ENCODE measurements at places on chromosomes 2 and 18.

DNA sequence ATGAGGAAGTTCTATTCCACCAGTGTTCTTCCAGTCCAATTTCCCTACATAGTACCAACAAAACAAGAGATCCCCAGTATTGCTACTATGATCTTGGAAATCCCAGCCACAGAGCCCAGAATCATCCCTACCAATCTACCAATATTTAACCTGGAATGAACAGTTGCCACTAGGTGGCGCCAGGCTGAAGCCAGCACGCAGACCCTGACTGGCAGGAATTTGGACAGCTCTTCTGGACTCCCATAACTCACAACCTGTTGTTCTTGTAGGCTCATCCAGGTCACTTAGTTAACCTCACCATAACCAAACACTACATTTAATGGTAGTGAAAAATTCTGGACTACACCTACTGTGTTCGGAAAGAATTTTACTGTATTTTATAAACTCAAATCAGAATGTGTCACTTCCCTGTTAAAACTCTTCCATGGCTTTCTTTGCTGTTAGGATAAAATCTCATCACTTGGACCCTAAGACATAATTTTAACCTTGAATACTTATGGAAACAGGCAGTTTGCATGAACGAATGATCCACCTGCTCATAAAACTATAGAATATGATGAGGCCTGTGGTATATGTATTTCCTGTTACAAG is 59.8 kb upstream of the SLC38A11 start:
- peak; percentile 66 for DNase-seq
- no peak overlapping the region for H3K27ac ChIP-seq
- no peaks in the 10 kb centered on the region for H3K4me1 ChIP-seq
- H3K27me3 ChIP-seq = no peaks in the 10 kb centered on the region

DNA sequence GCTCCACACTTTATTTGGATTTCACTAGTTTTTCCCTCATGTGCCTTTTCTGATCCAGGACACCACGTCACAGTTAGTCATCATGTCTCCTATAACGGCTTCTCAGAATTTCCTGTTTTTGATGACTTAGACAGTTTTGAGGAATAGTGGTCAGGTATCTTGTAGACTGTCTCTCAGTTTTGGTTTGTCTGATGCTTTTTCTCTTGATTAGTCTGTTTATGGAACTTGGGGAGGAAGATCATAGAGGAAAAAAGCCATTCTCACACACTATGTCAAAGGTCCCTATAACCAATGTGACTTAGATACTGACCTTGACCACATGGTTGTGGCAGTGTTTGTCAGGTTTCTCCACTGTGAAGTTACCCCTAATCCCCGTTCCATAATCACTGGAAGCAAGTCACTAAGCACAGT is 89.0 kb downstream of the RAPH1 start:
- H3K27ac ChIP-seq = no peak overlapping the region
- no peaks in the 10 kb centered on the region for H3K36me3 ChIP-seq
- H3K27me3 ChIP-seq = no peaks in the 10 kb centered on the region
- DNase-seq = no peak
- H3K4me1 ChIP-seq = no peaks in the 10 kb centered on the region

DNA sequence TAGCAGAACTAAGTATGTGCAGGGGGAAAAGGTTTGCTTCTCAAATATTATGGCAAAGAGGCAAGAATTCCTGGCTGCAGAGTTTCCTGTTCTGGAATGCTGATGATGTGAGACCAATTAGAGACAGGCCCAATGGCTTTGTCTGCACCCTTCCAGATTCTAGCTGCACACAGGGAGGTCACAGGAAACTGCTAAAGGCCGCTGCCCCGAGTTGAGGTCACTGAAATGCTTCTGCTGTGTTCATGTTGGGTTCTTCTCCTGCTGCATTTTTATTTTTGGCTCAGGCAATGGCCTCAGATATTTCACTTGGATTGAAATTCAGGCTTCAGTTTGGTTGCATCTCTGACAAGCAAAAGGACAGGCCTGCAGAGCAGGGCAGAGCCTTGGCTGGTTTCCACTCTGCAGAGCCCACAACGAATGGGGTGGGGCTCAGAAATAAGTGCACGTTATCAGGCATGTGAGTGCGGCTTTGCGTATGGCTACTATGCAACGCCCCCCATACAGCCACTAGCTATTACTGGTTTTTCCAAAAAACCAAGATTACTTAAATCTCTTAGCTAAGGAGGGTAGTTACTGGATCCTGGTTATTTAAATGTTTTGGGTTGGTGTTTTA is 66.9 kb upstream of the FZD5 start:
- H3K36me3 ChIP-seq = no peaks in the 10 kb centered on the region
- H3K27ac ChIP-seq = no peak overlapping the region
- peak; percentile 50 for DNase-seq
- no peaks in the 10 kb centered on the region for H3K27me3 ChIP-seq
- H3K4me3 ChIP-seq = no peak overlapping the region
- H3K4me1 ChIP-seq = peaks cover 3% of the 10 kb centered on the region

GRCh38 chr2:227398684-227399670 is 11.2 kb upstream of the SCYGR1 start:
- no peak for DNase-seq
- no peaks in the 10 kb centered on the region for H3K36me3 ChIP-seq
- H3K27me3 ChIP-seq = no peaks in the 10 kb centered on the region
- H3K4me1 ChIP-seq = no peaks in the 10 kb centered on the region

GRCh38 chr2:185433824-185434223 is 304.8 kb upstream of the FSIP2 start:
- no peaks in the 10 kb centered on the region for H3K36me3 ChIP-seq
- no peak for DNase-seq
- no peak overlapping the region for H3K27ac ChIP-seq
- no peak overlapping the region for H3K4me3 ChIP-seq
- no peaks in the 10 kb centered on the region for H3K27me3 ChIP-seq

DNA sequence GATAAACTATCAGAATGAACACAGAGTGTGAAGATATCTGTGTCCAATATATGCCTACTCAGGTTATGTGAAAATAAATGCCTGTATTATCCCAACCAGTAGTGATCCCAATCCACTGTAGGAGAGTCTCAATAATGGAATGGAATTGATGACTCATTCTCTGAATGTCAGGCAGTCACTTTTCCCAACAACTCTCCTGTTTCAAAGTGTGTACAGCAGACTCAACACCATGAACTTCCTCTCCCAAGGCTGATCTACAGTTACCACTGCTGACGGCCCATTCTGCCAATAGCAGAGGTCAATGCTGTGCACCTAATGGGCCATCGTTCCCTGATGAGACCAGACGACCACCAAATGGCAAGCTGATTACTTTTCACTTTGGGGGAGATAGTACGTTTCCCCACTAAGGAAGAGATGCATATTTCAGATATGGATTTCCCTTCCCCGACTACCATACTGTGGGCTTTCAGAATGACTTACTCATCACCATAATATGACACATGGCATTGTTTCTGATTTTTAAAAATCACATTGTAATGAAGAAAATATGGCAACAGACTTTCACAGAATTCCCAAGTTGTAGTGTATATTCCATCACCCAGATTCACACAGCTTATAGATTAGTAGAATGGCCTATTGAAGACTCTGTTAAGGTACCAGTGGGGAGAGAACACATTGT is 601.7 kb upstream of the VRK2 start:
- peak; percentile 29 for DNase-seq
- H3K36me3 ChIP-seq = no peaks in the 10 kb centered on the region
- H3K4me3 ChIP-seq = no peak overlapping the region
- no peaks in the 10 kb centered on the region for H3K27me3 ChIP-seq
- no peak overlapping the region for H3K27ac ChIP-seq
- H3K4me1 ChIP-seq = no peaks in the 10 kb centered on the region

DNA sequence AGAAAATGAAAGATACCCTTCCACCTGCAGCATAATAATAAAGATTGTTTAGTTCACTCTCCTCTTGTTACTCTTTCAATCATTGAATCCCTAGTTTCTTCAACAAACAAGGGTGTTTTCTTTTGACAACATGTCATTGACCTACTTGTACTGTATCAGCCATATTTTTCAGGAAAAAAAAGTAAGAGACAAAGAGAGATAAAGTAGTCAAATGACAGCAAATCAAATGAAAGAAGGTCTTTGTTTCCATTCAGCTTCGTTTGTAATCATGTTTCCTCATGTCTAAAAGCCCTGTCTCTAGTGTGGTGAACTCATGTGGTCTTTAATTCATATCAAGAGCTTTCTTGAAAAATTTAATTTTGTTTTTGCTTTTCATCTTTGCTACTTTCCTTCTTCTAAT is 557.8 kb upstream of the LRATD1 start:
- no peak overlapping the region for H3K4me3 ChIP-seq
- no peak for DNase-seq
- no peaks in the 10 kb centered on the region for H3K36me3 ChIP-seq
- H3K4me1 ChIP-seq = no peaks in the 10 kb centered on the region
- H3K27me3 ChIP-seq = no peaks in the 10 kb centered on the region
- H3K27ac ChIP-seq = no peak overlapping the region

Data from mesendoderm (in vitro differentiated cells).